Muscle of leg (tissue), 16 donors: ENCODE measurements at places on chromosomes 5 and 9. TPM values are rescaled to one million over a fixed set of nuclear protein-coding genes. Genes with fewer than 3 reads are reported as not detected.

TRIM36 gene
- 2.7 TPM for polyA plus RNA-seq

AQP7 gene
- 4.4 TPM for polyA plus RNA-seq

UHRF2 gene
- 31.3 TPM for polyA plus RNA-seq

MAST4 gene
- polyA plus RNA-seq, result 10.9 TPM

NUTM2G gene
- polyA plus RNA-seq, result 0.28 TPM

SLCO6A1 gene
- not detected for polyA plus RNA-seq

CARTPT gene
- not detected for polyA plus RNA-seq

KCTD16 gene
- polyA plus RNA-seq, result 0.06 TPM

ORM2 gene
- not detected for polyA plus RNA-seq

COL15A1 gene
- polyA plus RNA-seq, result 197 TPM

IRX2 gene
- polyA plus RNA-seq, result 2.3 TPM

HAUS6 gene
- polyA plus RNA-seq, result 11.1 TPM

TMEM252 gene
- polyA plus RNA-seq, result 2.0 TPM
